Germinal center (tissue), 1 donor: ENCODE measurements at places on chromosomes 3 and 15.

GRCh38 chr3:122101646-122102045, 46.5 kb downstream of the CD86 start:
- peak; percentile 44 for DNase-seq

GRCh38 chr3:51378726-51379125, 6.4 kb upstream of the MANF start:
- DNase-seq = no peak

DNA sequence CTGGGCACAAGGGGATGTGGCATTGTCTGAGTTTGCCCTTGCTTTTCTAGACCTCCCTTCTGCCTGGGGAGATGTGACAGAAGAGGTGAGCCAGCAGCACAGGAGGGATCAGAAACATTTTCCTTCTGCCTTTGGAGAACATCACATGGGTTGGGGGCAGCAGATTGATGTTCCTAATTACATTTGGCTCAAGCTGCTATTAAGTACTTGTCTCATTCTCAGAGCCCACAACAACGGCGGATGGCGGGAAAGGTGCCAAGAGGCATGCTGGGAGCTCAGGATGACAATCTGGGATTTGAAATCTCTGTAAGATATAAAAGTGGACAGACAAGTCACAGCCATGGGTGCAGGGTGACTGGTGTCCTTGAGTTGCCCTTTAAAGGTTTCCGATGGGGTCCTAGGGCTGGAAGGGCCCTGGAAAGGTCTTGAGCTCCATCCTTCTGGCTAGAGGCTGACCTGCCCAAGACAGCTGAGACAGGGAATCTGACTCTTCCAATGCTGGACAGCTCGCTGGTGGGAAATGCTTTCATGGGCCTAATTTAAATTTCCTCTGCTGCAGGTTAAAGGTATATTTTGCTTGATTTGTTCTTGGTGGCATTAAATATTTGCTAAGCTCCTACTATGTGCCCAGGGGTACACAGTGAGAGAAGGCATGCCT, 2.4 kb upstream of the CORO2B start:
- DNase-seq = no peak

- DNase-seq = no peak
These were observed 77.1 kb downstream of the IQCH start for GRCh38 chr15:67331676-67332075.

DNA sequence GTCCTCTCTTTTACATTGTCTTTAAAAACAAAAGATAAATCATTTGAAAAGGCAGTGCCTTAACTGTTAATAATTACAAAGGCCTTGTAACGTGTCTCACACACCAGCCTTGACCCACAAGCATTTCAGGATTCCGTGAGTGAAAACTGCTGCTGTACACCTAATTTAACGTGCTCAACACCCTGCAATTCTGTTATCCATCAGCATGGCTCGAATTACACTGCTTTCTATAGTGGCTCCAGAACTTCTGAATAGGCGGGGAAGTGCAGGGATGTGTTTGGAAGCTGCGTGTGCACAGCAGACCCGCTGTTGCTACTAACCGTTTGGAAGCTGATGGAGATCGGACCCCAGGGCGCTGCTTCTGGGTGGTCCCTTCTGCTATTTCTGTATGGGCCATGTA, 9.9 kb upstream of the ETFA start:
- DNase-seq = no peak

GRCh38 chr3:49554633-49555265, 472 bp downstream of the BSN start:
- DNase-seq = peak; percentile 80

- DNase-seq = no peak
These were observed 179.1 kb downstream of the NTRK3 start for GRCh38 chr15:88077296-88078020.

- no peak for DNase-seq
These were observed 31.1 kb downstream of the CYP11A1 start for GRCh38 chr15:74336061-74337005.

GRCh38 chr3:10450494-10451440, 54.6 kb downstream of the ATP2B2 start:
- no peak for DNase-seq

DNA sequence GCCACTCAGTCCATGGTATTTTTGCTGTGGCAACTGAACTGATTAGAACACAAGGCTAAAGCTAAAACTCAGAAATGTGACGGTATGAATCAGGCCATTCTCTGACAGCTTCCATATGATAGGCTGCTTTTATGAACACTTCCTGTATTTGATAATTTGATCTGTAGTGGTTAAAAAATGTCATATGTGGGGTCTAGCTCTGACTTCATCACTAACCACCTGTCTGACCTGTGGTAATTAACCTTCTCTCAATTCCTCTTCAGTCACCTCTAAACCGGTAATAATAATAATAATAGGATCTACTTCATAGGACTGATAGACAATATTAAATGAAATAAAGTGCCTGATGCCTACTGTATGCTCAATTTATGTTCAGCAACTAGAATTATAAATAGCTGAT, 223.2 kb downstream of the MBNL1 start:
- DNase-seq = no peak

DNA sequence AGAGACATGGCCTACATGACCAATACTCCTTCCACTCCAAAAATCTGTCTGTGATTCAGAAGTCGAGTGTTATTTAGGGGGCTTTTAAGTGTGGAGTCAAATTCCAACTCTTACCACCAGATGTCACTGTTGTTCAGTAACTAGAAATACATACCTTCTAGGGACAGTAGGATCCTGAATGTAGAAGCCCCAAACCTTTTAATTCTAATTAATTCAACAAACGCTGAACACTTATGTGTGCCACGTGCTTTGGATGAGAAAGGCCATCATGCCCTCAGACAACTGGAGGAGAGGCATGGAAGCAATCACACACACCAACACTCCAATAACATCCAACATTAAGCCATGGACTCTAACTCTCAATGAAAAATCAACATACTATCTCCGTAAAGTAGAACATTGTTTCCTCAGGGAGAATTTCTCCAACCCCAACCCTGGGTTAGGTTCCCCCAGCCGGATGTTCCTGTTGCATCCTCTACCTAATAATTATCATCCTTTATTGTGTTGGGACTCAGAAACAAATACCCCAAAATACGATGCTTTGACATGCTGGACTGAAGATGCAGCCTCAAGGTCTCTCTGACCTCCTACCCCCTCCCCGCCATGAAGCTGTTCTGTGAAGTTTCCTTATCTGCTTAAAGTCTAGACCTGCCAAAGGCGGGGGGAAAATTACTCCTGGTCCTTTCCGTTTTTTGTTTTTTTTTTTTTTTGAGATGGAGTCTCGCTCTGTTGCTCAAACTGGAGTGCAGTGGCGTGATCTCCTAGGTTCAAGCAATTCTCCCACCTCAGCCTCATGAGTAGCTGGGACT, 8.0 kb upstream of the CCDC13 start:
- peak; percentile 71 for DNase-seq

DNA sequence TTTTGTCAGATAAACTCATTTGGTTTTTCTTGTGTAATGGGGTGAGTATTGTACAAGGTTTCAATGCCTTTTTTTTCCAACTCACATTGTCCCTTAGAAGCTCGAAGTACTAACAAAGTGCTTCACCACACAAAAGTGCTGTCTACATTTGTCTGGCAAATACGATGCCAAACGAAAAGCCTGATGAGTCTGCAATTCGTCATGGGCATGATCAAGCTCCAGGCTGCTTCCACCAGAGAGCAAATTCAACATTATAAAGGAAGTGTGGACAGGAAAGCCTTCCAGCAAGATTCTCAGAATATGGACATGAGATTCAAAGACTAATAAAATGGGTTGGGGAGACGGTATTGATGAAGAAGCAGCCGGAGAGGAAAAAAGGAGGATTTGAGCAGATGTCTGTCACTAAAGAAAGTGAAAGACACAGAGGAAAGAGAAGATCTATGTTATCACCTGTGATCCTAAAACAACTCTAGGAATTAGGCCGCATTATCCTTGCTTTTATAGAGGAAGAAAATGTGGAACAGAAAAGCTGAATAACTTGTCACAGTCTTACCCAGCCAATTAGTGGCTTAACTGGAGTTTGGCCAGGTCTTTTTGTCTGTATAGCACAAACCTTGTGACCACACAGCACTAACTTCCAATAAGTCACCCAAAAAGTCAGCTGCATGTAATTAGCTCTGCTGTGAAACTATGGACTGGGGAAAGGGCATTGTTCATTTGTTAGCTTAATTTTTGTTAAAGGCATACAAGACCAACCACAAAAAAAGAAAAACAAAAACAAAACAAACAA, 494.8 kb downstream of the FHIT start:
- no peak for DNase-seq

DNA sequence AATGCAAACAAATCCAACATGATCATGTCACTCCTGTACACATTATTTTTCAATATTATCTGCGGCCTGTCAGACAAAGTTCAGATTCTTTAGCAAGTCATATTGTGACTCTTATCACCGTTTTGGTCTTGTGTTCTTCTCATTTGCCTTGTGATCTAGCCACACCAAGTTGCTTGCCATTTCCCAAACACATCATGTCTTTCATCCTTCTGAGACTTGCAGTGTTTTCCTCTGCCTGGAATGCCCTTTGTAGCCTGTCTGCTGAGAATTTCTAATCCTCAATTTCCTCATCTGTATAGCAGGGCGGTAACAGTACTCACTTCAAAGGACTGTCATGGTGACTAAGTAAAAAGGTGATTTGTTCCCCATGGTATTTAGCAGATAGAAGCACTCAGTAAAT, 135.0 kb downstream of the GREM1 start:
- DNase-seq = no peak

DNA sequence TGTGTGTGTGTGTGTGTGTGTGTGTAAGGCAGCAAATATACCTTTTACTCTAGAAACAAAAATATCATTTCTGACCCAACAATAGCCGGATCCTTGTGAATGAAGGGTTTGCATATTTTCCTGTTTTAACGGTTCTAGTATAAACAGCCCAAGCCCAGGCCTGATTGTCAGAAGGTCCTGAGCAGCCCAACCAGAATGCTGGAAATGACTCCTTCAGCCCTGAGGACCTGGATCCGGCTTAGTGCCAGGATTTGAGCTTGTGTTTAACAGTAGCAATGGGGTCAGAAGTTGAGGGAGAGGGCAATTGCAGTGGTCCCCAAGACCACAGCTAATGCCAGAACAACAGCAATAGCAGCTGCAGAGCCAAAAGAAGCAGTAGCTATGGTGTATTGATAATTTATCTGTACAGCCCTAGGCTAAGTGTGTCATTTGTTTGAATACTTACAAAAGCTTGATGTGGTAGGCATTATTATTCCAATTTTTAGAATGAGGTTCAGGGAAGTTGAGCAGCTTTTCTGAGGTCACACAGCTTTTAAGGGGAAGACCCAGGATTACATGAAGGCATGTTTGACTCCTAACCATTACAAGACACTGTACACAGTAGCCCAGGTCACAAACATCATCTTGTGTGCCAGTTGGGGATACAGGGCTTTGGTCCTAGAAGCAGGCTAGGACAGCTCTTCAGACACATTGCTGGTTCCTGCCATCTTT, 12.8 kb downstream of the FOXL2 start:
- DNase-seq = no peak

DNA sequence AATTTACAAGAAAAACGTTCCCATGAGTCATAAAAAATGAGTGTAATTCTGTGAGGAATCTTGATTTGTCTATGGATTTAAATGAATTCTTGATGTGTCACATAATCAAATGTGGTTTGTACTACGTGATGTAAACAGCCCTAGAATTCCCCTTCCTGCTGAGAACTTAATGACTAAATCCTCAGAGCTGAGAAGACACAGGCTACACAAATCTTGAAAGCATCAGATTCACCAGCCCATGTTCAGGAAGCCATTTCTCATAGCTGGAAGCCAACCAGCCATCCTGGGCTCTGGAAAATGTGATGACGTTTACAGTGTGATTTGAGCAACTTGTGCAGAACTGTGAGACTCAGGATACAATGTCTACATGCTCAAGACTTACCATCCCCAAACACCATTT, 193.7 kb upstream of the MME start:
- DNase-seq = no peak

- DNase-seq = no peak
These were observed 875.6 kb upstream of the ROBO1 start for GRCh38 chr3:80643421-80643820.

DNA sequence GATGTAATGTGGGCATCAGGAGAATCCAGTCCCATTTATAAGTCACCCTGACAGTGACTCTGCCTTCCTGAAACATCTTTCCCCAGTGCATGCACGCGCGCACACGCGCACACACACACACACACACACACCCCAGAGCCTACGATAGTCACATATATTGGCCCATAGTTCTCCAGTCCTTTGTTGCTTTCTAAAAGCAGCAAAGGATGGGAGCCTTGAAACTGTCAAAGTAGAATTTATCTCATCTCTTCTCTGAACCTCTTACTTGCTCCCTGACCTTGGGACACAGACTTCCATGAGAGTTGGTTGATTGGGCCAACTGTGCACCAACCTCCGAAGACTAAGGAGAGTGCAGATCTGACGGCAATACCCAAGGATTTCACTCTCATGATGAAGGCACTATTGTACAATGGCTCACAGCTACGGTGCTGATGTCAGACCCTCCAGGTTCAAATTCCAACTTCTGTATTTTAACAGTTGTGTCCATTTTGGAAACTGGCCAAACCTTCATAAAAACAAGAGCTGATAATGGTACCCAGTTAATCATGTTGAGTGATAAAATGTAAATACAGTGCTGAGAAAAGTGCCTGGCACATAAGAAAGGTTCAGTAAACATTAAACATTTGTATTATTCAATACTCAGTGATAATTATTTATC, 8.3 kb downstream of the CPA3 start:
- DNase-seq = no peak

- DNase-seq = no peak
These were observed 220.5 kb downstream of the OPA1 start for GRCh38 chr3:193813501-193813830.
